Stimulated activated CD8-positive, alpha-beta memory T cell treated with anti-CD3 and anti-CD28 coated beads, Interleukin-7, amount 100 ng/mL, for 4 hours (primary cell): ENCODE measurements at places on chromosomes 2 and 18.
A peak's percentile ranks its signal among the peaks of the same experiment; 100 is the strongest.

- DNase-seq, result peak; percentile 36
Observed at GRCh38 chr2:148524519-148524919, 120.0 kb upstream of the EPC2 start.

GRCh38 chr2:202140522-202141252, 67.6 kb downstream of the KIAA2012 start:
- DNase-seq, result no peak

DNA sequence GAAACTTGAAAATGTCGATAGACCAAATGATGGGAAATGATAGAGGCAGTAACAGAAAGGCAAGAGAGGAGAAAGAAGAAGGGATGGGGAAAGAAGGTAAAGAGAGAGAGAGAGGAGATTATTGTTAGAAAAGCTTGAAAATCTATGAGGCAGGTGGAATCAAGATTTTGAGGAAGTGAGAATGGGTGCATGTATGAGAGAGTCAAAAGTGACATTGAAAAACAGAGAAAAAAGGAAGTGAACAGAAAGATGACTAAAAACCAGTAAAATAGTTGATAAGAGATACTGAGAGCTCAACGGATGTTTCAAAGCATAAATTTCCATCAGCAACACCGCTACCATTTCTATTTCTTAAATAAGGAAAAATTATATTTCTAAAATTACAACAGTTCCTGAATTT, 327.4 kb upstream of the CWC22 start:
- no peak for DNase-seq

DNA sequence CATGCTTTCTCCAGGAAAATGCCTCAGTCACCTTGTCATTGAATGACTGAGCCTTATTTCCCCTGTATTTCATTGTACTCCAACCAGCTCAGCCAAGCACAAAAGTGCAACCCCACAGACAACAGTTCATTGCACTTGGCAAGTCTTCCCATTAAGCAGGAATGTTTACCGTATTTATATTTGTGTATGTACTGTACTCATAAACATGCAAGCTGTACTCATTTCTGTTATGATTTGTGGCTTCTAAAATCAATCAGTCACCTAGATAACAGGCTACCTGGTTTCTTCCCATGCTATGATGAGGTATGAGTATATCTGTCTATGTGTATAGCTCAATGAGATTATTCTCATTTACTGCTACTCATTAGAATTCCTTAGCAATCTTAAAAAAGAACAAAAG, 505.5 kb upstream of the FAM98A start:
- no peak for DNase-seq

DNA sequence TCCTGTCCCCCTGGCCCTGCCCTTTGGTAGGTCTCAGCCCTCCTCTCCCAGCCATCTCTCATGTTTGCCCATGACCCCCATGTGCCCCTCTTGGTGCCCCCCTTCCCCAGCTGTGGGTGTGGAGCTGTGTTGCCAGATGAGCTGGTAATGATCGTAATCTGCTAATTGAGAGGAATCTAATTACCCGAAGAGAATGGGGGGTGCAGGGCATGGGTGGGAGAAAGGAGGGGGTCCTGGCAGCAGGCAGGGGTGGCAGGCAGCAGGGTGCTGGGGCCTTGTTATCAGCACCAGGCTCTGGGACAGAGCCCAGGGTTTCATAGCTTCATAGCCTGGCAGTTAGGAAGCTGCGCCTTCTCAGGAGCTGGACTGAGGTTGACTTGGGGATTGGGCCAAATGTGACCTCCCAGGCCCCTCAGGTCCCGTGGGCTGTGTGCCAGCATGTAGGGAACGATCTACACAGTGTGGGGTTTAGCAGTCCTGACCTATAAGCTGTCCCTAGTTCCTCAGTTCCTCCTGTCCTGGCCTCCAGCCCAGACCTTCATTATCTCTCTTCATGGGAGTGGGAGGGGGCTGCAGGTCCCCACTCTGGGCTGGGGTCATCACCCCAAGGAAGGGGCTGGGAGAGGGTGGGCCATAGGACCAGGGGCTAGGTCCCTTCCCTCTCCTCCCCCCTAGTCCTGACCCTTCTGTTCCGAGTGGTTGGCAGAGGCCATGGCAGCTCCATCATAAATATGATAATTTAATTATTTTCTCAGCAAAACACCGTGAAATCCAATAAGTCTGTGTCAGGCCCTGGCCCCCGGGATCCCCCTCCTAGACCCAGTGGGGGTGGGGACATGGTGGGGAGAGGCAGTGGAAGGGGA, 6.5 kb upstream of the ASIC4 start:
- DNase-seq, result no peak

- no peak for DNase-seq
Observed at GRCh38 chr2:1972948-1973347, 228.6 kb upstream of the PXDN start.

DNA sequence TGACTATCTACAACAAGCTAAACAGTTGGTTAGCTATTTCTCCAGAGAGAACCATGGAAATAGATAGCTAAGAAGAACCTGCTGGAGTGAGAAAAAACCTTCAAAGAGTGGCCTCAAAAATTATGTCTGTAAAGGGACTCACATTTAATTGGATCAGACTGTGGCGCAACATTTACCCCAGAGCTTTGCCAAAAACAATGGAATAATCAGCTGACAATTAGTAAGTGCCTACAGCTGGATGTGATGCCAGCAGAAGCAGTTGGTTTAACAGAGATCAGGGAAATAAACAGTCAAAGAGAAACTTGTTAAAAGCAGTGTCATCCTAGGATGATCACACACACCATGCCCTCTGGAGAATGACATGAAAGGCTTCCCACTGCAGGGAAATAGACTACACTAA, 310.7 kb downstream of the CLIP4 start:
- DNase-seq, result no peak
